ENCODE measurements at places on chromosomes 3 and 15. TPM values are rescaled to one million over a fixed set of nuclear protein-coding genes. Genes with fewer than 3 reads are reported as not detected.
A peak's percentile ranks its signal among the peaks of the same experiment; 100 is the strongest.

SENP7 gene
- total RNA-seq: 11.1 TPM

CHRD gene
- 23.9 TPM for total RNA-seq

FGF12 gene
- 1.6 TPM for total RNA-seq

CMTM8 gene
- 1.6 TPM for total RNA-seq

RTP1 gene
- total RNA-seq: not detected

PIK3CB gene
- total RNA-seq: 77.6 TPM

GRCh38 chr3:83011481-83011880 lies 1250.0 kb upstream of the GBE1 start:
- DNase-seq: no peak

- peak; percentile 94 for DNase-seq
Observed at GRCh38 chr3:102163039-102163817, 271.6 kb upstream of the ZPLD1 start.

GRCh38 chr3:143974271-143975238 lies 2.9 kb downstream of the DIPK2A start:
- no peak for DNase-seq

DNA sequence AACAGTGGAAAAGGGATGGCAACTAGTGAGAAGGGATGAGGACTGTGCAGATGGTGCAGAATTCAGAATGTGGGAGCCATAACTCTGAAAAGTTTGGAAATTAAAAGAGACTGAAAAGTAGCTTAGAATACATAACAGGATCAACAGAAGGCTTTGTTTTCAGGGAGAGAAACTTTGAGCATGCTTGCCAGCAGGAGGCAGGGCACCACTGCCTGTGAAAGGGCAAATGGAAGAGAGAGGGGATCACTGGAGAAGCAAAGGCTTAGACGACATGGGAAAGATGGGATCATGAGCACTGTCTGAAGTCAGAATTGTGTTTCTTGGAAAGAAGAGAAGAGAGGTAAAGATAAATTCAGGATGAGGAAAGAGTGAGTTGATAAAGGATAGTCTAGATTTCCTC lies 99.6 kb downstream of the ABI3BP start:
- peak; percentile 45 for DNase-seq

DNA sequence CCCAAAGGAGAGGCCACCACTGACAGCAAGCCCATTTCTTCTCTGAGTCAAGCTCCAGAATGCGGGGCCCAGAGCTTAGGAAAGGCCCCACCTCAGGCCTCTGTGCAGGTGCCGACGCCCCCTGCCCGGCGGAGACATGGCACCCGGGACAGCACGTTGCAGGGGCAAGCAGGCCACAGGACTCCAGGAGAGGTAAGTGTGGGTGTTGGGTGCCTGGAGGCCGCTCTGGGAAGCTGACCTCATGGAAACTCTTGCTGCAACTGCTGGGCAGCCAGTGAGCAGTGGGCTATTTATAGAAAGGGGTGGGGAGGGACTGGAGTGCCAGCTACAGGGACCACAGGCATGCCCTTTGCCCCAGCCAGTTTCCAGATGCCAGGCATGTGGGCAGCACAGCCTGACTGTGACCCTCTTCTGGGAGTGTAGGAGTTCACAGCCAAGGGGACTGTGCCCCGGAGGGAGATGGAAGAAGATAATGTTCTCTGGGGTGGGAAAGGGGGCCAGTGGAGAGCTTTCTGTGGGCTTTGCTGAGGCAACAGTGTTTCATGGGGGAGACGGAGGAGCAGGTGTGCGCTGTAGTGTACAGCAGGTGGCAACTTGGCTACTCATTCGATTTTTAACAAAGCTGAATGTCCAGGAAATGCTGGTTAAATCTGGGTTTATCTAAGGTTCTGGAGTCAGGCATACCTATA lies 23.7 kb downstream of the ALPK3 start:
- peak; percentile 93 for DNase-seq

Measured in renal cortical epithelial cell (primary cell).